MM.1S (cell line): ENCODE measurements at places on chromosomes 4 and X.
A peak's percentile ranks its signal among the peaks of the same experiment; 100 is the strongest.

- DNase-seq = no peak
Measured at GRCh38 chr4:65670020-65670330, 314 bp downstream of the EPHA5 start.

- DNase-seq = no peak
Measured at GRCh38 chrX:9231491-9231890, 197.6 kb upstream of the FAM9B start.

DNA sequence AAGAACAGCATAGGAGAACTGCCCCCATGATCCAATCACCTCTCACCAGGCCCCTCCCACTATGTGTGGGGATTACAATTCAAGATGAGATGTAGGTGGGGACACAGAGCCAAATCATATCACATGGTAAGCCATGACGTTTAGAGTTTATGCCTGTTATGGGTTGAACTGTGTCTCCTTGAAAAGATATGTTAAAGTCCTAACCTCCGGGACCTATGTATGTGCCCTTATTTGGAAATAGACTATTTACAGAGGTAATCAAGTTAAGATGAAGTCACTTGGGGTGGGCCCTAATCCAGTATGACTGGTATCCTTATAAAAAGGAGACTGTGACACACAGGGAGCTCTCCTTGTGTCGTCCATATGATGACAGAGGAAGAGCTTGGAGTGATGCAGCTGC, 25.2 kb upstream of the SLC2A9 start:
- no peak for DNase-seq

DNA sequence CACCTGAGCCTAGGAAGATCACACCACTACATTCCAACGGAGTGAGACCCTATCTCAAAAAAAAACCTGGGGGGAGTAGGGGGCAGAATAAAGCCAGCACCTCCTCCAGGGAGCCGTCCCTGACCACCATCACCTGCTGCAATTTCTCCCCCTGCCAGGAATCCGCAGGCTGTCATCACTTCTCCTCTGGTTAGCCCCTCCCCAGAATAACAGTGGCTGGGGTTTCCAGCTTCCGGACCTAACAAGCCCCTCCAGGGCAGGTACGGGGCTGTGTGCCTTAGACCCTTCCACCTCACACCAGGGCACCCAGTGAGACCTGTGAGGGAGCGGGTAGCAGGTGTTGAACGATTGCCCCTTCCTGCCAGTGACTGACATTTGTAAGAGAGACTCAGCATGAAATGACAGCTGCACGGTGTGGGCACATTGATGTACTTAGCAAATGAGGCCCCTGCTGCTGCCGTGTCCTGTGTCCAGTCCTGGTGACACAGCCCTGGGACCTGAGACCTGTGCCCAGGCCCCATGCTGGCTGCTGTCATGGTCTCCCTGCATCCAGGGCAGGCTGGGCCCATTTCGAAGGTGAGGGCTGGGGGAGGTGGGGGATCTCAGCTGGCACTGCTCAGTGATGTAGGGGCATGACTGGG, 6.7 kb upstream of the WFS1 start:
- no peak for DNase-seq

GRCh38 chr4:9938933-9939332, 82.4 kb downstream of the SLC2A9 start:
- no peak for DNase-seq

GRCh38 chr4:118909173-118909956, 20.7 kb downstream of the SYNPO2 start:
- DNase-seq = no peak

- DNase-seq = no peak
Measured at GRCh38 chr4:2057382-2058065, 1.6 kb upstream of the NAT8L start.

DNA sequence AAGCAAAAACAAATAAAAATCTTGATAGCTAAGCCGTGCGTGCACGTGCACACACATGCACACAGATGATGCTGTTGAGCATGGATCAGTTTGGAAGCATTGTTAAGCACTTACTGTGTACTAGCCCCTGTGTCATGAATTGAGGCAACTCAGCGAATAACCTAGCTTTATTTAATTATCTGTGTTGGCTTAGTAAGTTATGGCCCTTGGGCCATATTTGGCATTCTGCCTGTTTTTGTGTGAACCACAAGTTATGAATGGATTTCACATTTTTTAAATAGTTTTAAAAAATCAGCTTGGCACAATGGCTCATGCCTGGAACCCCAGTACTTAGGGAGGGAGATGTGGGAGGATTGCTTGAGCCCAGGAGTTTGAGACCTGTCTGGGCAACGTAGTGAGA, 113.6 kb upstream of the CBLL2 start:
- DNase-seq = no peak

GRCh38 chrX:68846536-68846935, 17.7 kb downstream of the EFNB1 start:
- no peak for DNase-seq

DNA sequence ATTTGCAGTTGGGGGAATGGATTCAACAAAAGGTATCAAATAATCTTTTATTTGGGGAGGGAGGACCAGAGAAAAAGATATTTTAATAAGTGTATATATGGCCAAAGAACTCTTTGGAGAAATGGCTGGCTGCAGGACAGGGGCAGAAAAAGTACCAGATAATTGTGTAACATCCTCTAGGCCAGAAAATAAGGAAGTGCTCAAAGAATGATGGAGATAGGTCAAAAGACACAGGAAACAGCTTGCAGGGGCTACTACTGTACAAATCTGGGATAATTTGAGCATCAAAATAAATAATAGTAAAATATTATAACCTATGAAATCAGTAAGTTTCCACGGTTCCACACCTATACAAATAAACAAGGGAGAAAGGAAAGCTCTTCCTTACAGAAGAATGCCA, 34.8 kb downstream of the KLHL5 start:
- no peak for DNase-seq

DNA sequence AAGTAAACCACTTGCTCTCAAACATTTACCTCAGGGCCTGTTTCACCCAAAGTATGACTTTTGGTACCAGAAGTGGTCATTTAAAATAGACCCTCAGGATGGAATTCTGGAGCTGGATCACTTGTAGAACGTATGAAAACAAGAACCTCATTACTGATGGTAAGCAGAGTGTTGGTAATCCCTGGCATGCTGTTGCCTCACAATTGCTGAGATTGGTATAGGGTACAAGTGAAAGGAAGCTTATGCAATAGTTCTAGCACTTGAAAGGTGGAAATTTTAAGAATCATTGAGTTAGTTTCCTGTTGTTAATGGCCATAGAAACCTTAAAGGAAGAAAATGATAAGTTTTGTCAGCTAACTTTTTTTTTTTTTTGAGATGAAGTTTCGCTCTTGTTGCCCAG, 22.3 kb upstream of the THOC2 start:
- no peak for DNase-seq

DNA sequence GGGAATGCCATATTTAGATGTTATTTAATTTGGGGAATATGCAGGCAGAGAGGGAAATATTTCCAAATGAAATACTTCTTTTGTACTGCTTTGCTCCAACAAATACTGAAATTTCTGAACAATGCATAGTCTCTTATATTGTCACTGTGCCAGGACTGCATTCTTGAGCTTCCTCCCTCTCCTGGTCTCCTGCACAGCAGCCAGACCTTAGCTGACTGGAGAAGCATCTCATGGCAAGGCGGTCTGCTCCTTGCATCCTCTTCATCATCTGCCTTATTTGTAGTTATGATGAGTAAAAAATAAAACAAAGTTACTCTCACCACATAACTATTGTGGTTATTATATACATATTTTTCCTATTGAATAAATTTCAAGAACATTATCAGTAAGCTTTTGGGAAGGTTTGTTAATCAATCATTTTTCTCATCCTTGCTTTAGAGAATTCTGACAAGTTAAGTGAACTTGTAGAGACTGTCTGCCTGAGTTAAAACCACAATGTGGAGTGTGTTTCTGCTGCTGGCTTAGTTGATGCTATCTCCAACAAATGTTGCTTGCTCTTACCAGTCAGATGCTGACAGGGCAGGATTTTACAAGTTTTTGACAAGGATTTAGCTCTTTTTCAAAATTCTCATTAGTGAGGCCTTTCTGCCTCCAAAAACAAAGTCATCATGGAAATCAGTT, 153.6 kb downstream of the SOWAHB start:
- DNase-seq = no peak

- DNase-seq = peak; percentile 65
Measured at GRCh38 chr4:15547392-15547791, 77.7 kb downstream of the CC2D2A start.

- DNase-seq = peak; percentile 54
Measured at GRCh38 chr4:143404555-143404954, 67.9 kb downstream of the GAB1 start.
